ENCODE measurements at places on chromosomes 11 and 22.

DNA sequence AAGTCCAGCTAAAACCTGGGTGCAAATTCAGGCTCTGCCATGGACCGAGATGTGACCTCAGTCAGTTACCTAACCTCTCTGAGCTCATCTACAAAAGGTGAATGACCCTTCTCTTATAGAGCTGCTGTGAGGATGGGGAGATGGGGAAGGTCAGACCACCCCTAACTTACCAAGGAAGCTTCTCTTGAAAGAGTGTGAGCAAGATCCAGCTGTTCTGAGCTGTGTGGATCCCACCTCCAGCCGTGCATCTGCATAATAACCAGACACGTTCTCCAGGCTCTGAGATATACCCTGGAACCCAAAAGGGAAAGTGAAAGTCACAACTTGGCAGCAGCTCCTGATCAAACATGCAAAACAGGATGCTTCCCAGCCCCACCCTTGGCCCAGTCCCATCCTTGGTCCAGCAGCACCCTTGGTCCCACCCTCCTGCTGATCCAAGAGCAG is at the start of gene APOL3:
Gene APOL3 (minus strand): TSS at position 257 of the 444 bp plus-strand sequence. CDS start 11,700 bp downstream, outside the sequence.
- no peak for DNase-seq

- no peak for DNase-seq
Measured at GRCh38 chr11:64880240-64881001, 2.0 kb upstream of the EHD1 start.

DNA sequence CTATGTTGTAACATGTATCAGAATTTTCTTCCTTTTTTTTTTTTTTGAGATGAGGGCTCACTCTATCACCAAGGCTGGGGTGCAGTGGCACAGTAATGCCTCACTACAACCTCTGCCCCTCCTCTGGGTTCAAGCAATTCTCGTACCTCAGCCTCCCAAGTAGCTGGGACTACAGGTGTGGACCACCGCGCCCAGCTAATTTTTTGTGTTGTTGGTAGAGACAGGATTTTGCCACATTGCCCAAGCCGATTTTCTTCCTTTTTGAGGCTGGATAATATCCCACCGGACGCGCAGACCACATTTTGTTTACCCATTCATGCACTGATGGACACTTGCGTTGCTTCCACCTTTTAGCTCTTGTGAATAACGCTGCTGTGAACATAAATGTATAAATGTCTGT is 97.0 kb downstream of the BRD1 start:
- no peak for DNase-seq

GRCh38 chr11:6357222-6357621 is 33.1 kb upstream of the SMPD1 start:
- DNase-seq, result peak; percentile 60

DNA sequence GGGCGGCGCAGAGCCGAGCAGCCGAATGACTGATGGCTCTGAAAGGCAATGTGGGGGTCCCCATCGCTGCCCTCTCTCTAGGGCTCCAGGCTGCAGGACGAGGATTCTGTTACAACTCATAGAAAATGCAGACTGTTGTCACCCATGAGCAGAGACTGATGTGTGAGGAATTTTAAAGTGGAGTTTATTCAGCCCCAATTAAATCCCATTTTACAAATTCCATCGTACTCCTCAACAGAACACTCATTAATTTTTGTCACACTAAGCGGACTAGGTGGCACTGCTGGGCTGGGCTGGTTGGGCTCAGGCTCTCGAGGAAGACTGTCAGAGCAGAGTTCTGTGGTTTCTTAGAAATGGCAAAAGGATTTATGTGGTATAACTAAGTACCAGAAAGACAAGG is 102.6 kb upstream of the SPON1 start:
- no peak for DNase-seq

DNA sequence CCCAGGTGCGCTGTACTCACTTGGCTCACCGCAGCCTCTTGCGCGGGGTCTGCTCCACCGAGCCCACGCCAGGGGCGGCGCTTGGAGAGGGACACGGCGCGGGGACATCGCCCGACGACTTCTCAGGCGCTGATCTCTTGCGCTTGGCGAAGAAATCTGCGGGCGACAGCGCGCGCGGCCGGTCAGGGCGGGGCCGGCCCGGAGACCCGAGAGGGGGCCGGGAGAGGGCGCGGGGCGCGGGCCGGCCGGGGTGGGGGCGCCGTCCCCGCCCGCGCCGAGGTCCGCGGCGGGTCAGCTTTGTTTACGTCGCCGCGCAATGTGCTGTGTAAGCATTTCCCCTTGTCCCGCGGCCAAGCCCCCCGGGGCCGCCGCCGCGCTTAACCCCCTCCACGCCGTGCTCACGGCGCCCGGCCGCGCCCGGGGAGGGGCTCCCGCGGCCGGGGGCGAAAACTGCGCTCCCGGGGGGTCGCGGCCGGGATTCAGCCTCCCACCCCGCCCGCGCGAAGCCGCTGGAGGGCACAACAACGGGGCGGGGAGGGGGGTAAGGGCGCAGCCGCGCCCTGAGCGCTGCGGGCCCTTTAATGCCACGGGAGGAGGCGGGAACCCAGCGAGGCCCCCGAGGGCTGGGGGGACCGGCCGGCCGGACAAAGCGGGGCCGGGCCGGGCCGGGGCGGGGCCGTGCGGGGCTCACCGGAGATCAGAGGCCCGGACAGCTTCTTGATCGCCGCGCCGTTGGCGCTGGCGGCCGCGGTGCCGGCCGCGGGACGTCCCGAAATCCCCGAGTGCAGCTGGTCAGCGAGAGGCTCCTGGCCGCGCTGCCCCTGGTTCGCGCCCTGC is 1.4 kb downstream of the CDKN1C start:
- DNase-seq, result no peak

DNA sequence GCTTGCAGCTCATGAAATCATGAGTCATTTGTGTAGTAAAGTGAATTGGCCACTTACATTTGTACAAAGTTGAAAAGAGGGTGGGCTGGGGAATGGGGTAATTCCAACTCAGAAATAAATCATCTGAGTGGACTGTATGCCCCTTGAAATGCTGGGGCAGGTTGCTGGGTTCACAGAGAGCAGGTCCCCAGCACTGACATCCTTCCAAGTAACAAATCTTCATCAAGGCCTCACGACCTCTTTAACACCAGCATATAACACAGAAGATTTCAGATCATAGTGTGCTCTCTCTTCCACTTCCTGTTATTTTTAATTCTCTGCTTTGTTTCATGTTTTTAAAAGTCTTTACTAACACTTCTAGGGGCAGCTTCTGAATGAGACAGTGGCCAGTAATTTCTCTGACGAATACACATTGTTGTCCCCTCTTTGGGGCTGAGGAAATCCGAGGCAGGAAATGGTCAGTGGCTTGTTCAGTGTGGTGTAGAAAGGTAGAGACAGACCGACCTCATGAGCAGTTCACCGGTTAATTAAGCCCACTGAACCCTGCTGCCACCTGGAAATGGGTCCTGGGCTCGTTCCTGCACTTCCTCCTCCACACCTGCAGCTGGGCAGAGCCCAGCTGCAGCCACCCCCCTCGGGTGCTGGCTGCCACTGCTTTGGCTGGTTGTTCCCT is 127.7 kb downstream of the MAML2 start:
- no peak for DNase-seq

Data from dorsolateral prefrontal cortex (tissue), 122 donors.